ENCODE measurements at places on chromosomes 6 and 20.

GRCh38 chr6:87504441-87504840 is 31.7 kb downstream of the SLC35A1 start:
- no peak for DNase-seq

DNA sequence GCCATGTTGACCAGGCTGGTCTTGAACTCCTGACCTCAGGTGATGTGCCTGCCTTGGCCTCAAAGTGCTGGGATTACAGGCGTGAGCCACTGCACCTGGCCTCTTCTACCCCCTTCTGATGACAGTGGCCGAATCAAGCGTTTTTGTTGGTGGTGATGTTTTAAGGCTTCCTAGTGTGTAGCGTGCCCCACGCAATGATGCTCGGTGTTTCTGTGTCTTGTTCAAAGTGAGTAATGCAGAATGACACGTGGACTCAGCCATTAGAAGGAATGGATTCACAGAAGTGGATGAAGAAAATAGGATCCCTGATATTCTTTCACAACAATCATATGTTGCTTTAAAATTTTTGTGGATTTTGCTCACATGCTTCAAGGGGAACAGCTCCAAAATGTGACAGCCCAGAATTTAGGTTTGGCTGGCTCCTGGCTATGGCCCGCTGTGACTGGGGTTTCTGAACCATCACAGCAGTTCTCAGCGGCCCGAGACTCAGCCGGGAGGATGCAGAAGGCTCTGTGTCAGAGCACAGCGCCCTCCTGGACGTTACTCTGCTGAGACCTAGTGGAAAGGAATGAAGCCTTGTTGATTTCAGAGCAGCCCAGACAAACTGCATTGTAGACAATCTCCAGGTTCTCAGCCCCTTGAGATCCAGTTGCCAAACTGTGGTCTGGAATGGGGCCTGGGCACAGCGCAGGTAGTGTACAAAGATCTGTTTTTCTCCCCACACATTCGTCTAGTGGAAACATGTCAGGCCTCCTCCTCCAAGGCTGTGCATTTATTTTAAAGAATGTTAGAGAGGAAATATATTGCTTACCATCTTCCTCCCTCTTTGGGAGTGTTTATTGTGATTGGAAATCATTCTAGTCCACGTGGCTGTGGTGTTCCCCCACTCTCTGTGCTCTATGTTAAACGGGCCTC is 57.6 kb upstream of the TIAM2 start:
- no peak for DNase-seq

GRCh38 chr6:133309579-133309978 is 68.4 kb downstream of the EYA4 start:
- DNase-seq: no peak

- DNase-seq: peak; percentile 3
Observed at GRCh38 chr6:153312634-153313033, 181.6 kb upstream of the RGS17 start.

DNA sequence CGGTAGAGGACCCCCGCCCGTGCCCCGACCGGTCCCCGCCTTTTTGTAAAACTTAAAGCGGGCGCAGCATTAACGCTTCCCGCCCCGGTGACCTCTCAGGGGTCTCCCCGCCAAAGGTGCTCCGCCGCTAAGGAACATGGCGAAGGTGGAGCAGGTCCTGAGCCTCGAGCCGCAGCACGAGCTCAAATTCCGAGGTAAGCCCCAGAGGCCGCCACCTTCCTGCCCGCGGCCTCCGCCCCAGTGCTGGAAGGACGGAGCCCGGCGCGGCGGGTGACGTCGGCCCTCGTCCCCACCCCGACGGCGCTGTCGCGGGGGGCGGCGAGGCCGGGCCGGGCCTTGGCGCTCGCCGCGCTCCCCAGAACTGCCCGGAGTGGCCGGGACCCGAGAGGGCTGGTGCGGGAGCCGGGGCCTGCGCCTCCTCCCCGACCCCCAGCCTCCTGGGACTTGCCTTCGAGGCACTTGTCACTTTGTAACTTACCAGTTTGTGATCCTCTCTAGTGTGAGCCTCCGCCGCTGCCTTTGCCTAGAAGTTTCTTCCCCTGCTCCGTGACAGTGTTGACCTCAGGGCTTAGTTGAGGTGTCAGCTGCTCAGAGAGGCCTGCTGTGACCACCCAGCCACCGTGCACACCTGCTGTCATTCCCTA is 417 bp downstream of the VAPB start:
- DNase-seq: no peak

GRCh38 chr6:63584566-63584965 is 12.3 kb downstream of the LOC128125822 start:
- DNase-seq: no peak

- DNase-seq: no peak
Observed at GRCh38 chr6:139443231-139444112, 69.0 kb upstream of the CITED2 start.

DNA sequence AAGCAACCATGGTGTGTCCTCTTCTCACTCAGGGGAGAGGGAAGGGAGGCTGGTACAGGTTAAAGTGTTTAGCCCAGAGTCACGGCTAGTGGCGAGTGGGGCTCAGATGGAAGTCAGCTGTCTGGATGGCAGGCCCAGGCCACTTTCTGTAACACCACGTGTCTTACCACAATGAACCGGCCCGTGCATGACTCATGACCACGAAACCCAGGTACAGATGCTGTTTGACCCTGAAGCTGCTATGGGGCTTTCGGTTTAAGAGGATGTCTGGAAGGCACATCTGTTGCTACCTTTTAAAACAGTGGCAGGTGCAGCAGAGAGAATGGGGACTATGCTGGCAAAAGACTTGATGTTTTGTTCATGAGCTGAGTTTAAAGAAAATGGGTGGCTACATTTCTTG is 36.5 kb upstream of the MPC1 start:
- no peak for DNase-seq

DNA sequence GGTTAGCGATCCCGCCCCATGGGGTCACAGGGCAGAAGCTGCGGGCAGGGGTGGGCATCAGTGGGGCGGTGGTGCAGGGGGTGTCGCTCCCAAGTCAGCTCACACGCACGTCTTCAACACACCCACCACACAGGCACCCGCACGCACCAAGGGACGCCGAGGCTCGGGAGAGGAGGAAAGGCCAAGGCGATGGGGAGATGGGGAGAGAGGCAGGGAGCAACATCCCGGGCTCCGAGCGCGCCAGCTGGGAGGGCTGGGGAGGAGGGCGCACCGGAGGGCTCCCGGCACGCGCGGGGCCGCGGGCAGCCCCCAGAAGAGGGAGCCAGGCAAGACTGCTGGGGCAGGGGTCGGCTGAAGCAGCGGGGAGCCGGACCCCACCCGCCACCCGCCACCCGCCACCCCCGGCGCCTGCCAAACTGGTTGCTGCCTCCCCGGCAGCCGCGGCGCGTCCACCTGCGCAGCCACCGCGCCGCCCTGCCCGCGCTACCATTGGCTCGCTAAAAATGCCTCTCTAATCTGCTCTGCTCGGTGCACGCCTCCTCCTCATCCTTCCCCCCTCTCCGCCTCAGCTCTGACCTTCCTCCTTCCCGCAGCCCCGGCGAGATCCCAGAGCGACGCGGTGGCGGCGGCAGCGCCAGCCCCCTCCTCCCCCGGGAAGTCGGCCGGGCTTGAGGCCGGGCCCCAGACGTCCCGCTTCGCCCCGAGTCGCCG is at the start of gene PACSIN1:
Gene PACSIN1, plus strand, starts transcription at position 546 of the 711 bp plus-strand sequence. CDS start 60,230 bp downstream, outside the sequence.
- DNase-seq: peak; percentile 48

- no peak for DNase-seq
Observed at GRCh38 chr6:14371530-14371929, 254.0 kb downstream of the CD83 start.

GRCh38 chr6:49462599-49462926 is 490 bp downstream of the MMUT start:
- DNase-seq: no peak

DNA sequence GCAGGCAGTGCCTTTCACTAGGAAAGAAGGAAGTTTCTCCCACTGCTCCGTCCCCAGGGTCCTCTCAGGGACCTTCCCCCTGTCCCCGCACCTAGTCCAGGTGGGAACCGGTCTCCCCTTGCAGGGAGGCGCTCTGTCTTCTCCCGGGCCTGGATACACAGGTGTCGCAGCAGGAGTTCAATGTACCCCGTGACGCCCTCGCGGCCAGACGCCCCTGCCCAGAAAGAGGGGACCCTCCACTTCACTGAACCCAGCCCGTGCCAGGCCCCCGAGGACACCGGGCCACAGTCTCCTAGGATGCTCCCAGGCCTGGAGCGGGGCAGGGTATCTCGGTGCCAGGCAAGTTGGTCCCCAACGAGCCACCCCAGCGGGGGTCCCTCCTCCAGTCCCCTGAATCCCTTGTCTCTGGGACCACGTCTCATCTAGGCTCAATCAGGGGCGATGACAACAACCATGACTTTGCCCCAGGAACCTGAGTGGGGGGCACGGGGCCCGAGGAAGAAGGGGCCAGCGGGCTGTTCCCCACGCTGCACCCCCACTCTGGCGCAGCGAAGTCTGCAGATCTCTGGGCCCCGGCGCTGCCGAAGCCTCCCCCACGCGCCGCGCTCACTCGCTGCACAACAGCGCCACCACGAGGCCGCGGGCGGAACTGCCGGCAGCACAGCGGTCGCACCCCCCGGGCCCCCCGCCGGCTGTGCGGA is 103.0 kb downstream of the EDN3 start:
- DNase-seq: no peak

DNA sequence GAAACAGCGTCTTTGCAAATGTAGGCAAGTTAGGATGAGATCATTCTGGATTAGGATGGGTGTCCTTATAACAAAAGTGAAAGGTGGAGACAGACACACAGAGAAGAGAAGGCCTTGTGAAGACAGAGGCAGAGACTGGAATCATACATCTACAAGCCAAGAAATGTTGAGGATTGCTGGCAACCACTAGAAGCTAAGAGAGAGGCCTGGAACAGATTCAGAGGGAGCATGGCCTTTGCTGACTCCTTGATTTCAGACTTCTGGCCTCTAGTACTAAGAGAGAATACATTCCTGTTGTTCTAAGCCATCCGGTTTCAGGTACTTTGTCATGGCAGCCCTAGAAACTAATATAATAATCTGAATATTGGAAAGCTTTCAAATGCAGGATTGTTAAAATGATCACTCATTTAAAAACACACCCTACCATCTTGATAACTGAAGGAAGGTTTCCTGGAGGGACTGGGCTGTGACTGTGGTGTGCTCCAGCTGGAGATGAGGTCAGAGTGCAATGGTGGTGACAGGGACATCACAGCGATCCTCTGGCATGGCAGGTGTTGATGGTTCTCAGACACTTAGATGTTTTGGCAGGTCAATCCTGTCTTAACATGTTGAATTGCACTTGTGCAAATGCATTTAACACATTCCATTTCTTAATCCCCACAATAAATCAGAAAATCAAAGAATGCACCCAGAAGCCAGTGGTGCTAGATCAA is 25.1 kb downstream of the CD83 start:
- DNase-seq: no peak

- DNase-seq: no peak
Observed at GRCh38 chr6:44022296-44022661, 105.0 kb downstream of the MRPL14 start.

DNA sequence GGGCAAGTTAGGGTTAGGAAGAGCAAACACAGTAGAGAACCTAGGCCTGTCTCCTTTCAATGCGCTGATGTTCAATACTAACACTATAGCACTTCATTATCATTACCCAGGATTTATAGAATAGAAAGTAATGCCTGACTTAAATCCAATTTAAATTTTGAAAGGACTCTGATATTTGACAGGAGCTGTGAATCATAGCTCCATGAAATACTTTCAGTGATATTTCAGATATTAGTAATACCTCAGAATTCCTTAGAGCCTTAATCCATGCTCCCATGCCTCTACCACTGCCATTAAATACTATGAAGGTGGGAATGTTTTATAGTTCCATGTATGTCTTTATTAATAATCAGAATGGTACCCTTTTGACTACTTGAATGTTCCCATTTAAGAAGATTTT is 530.2 kb downstream of the BCKDHB start:
- DNase-seq: no peak

DNA sequence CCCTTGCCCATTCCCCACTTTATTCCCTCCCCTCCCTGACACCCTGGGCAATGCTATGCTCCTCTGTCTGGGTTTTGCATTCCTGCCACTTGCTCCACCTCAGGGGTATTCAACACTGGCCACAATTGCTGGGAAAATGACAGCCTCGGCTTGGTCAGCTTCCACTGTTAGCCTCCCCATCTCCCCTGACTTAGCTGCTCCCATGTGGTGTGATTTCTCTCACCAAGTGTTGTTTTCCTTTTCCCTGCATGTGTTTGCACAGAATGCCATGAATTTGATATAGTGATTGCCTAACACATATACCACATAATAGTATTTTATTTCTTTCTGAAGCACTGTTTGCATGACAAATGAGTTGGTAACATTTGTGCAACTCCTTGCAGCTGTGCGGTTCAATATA is 1.4 kb upstream of the LEMD2 start:
- no peak for DNase-seq

- DNase-seq: no peak
Observed at GRCh38 chr6:31911826-31912585, 10.1 kb upstream of the ZBTB12 start.

- DNase-seq: no peak
Observed at GRCh38 chr6:125431971-125432370, 130.2 kb upstream of the HDDC2 start.

DNA sequence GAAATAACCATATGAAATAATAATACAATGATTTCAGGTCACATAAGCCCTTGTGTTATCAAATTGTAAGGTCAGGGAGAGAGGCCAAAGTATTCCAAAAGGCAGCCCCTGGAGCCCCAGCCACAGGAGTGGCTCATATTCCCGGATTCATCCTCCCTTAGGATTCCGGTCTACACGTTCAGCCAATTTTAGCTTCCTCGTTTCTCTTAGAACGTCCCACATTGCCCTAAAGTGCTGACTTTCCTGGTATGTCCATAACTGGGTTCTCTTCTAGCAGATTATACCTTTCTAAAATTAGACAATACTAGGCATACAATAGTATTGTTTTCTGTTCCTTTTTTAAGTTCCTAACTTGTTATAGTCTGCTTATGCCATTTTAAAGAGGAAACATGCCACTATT is 192.7 kb upstream of the NOX3 start:
- no peak for DNase-seq

DNA sequence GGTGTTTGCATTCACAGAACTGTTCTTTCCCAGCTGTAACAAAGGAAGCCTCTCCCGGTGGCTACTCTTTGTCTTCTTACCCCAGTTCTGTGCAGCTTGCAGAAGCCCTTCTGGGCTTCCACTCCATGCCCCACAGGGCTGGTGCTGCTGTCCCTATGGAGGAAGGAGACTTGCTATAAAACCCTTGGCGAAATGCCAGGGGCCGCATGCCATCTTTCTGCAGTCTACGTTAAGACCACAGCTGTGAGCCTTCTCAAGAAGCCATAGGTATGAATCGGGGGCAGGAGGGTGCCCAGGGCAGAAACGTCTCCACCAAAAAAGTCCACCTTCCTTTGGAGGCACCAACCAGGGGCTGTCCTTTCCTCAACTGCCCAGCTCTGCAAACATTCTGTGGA is 60.7 kb downstream of the PRND start:
- DNase-seq: no peak
